NCI-H1105 (cell line): ENCODE measurements at places on chromosomes 7 and 10.

- DNase-seq = no peak
These were observed 285.4 kb upstream of the MKI67 start for GRCh38 chr10:128411643-128412042.

DNA sequence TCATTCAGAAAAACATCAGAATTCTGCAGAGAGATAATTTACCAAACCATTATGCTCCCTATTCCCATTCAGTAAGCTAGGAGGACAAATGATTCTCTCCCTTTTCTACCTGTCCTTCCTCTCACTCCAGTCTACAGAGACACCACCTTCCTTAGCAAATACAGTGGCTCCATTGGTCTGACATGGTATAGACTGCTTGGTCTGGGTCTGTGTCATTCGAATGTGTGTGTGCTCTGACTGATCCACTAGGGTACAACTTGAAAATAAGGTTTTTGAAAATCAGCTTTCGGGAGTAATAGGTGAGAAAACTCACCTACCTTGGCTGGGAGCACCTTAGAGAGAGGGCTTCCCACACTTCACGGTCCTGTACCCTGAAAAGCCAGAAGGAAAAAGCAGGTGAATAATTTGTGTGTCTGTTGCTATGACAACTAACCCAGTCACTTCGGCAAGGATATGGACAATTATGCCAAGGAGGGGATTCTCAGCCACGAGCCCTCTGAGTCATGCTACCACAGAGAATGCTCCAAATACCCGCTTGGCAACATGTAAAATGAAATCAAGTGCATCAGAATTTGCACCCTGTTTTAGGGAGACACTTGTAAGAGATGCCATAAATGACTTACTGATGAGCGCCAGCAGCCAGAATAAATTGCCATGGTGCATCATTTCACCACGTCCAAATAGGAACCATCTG is 114.5 kb upstream of the PRKCQ start:
- DNase-seq = no peak

GRCh38 chr7:136114966-136115762 is 138.0 kb upstream of the MTPN start:
- peak; percentile 43 for DNase-seq

DNA sequence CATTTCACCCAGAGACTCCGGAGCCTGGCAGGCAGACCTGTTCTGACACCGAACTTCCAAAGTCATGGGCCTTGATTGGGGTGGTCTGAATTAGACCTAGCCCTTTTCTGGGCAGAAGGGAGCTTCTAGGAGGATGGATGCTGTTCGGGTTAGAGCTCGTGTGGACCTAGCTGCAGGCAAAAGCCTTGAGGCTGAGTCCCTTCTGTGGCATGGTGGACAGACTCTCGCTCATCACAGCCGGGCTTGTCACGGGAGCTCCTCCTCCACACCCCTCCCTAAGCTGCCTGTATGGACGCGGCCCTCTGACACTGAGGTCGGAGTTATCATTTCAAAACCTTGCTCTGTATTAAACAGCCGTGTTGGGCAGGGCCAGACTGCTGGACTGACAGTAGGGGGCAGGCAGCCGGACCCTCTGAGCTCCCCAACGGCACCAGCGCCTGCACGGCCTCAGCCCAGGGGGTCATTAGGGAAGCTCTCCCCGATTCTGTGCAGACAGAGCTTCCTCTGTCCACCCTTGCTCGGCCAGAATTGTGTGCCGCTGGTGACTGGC is 2.2 kb downstream of the IRF5 start:
- no peak for DNase-seq
